RPMI8226 (cell line): ENCODE measurements at places on chromosomes 7 and 10.

- no peak for DNase-seq
Measured at GRCh38 chr10:117241541-117242462, 888 bp downstream of the SLC18A2 start.

GRCh38 chr7:48312151-48312550 lies 140.9 kb downstream of the ABCA13 start:
- DNase-seq: no peak

GRCh38 chr7:30642789-30643188 lies 39.5 kb downstream of the CRHR2 start:
- no peak for DNase-seq

DNA sequence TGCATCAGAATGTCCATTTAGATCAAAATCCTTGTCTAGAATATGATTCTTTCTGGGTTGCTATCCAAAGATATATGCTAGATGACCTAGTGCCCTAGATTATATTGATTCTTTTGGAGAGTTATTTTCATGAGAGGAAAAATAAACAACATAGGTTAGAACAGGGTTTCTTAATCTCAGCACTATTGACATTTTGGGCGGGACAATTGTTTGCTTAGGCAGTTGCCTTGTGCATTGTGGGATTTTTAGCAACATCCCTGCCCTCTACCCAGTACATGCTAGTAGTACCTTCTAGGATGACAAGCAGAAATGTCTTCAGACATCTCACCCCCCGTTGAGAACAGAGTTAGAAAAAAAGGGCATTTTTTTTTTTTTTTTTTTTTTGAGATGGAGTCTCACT lies 25.1 kb upstream of the LAMB1 start:
- DNase-seq: no peak

DNA sequence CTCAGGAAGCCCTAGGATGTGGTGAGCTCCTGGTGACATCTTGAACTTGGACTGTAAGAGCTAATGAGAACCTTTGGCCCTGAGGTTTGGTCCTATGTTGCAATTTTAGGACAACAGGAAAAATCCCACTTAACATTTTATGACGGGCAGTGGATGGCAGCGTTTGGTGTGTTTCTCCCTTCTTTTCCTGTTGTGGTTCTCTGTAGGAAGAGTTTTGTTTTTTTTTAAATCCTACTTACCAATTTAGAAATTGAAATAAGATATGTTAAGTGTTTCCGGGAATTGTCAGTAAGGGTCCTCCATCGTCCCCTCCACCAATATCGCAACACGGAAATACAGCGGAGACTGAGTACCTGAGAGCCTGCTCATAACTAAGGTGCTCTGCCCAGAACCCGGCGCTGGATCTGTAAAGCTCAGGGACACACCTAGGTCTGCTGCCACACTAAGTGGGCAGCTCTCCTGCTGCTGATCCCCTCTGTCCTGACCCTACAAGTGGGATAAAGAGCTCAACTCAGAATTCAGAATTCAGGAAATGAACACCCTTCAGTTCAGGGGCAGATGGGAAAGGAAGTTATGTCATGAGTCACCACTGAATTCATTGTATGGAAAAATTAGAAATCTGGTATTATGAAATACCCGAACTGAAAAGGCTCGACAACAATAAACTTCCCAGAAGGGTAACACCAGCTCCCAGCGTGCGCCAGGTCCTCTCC lies 9.1 kb upstream of the PROSER2 start:
- no peak for DNase-seq

GRCh38 chr10:69481811-69482524 lies 30.7 kb downstream of the TSPAN15 start:
- no peak for DNase-seq

GRCh38 chr10:12466704-12467305 lies 117.5 kb downstream of the CAMK1D start:
- no peak for DNase-seq

DNA sequence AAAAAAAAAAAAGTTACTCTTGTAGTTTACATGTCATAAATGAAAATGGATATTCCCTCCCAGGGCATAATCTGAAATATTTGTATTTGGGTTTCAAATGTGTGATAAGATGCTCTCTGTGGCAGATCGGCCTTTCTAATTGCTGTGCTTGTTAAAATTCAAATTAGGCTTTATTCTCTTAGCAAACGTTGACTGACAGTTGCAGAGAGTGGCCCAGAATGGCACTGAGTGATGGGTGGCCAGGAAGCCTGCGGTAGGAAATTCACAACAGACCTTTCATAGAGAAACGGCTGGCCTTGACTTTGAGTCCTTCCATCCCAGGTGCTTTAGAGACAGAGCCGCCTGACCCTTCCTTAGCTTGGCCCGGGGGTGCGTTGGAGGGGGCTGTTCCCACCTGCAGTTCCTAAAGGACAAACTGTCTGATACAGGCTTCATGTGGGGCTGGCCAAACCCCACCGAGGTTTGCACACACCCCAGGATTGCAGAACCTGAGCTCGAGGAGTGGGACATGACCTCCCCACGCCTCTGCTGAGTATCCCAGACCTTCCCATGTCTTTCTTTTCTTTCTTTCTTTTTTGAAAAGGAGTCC lies 152.7 kb downstream of the CUX1 start:
- no peak for DNase-seq

DNA sequence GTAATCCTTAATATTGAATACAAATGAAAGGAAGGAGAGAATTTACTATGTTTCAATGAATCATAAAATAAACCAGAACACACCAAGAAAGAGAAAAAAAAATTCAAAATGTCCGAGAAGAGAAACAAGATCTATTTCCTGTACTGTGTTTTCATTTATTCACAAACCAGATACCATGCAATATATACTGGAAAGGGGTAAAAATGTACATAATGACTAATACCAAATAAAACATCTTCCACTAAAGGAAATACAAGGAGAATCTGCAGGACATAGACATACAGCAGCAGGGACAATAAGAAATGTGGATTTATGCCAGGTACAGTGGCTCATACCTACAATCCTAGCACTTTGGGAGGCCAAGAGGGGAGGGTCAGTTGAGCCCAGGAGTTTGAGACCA lies 24.3 kb upstream of the TMEM26 start:
- no peak for DNase-seq

- no peak for DNase-seq
Measured at GRCh38 chr7:79452032-79452494, 1.4 kb downstream of the MAGI2 start.

DNA sequence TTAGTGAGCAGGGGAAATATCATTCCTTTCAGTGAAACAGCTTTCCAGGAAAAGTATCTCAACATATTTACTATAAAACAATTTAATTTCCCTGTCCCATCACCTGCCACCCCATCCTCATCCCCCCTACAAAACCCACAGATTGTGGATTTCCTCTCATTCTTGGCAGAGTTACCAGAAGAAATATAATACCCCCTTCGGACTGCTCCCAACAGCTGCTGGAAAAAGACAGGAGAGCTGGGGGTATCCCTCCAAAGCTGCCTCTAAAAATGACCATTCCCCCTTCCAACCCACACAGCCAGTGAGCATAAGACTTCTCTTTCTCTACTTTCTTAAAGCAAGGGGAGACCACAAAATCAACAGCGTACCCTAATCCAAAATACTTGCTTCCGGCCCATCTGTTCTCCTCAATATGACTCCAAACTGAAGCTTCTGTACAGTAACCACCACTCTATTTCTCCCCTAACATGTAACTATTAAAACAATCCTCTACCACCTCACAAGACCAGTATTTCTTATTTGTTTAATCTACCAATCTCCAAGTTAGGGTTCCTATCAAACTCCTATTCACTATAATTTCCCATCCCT lies 7.8 kb downstream of the FBXW4 start:
- no peak for DNase-seq

DNA sequence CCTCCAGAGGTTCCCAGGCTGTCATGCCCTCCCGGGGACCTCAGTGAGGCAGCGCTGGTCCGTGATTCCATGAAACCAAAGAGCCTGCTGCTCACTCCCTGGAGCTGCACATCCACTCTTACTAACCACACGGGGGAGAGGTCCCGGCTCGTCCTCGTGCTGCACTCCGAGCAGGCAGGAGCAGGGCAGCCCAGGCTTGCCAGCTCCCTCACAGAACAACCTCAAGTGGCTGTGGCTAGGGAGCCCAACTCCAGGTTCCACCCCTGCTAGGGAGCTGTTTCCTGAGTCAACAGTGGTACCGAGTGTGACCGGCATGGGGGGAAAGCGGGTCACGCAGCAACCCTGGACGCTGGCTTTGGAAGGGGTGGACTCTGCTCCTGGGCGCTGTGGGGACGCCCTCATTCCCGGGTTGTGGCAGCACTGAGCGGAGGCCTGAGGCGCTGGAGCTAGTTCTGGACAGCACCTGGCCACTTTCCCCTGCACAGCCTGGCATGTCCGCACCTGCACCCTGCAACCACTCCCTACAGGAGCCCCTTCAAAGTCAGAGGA lies 27.9 kb upstream of the PPP2R2D start:
- no peak for DNase-seq

DNA sequence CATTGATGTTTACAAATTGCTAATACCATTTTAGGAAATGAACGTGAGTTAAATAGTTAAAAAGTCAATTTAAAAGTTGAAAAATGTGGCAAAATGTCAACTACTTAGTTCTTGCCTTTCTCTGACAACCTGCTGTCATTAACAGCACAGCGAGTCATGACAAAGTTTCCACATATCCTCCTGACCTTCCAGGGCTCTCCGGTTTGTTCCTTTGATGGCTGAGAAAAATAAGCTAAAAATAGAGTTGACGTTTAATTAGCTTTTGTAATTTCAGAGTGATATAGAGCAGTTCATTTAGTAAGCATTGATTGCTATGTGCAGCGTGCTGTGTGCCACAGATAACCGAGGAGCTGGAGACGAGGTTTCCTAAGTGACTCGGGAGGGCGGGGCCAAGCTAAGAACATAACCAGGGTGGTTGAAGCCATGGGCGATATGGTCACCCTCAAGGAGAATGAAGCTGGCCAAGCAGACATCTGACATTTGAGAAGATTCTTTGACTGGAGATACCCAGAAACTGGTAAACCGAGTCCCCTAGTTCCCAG lies 47.9 kb downstream of the OGDH start:
- no peak for DNase-seq

GRCh38 chr7:96188174-96188581 lies 133.7 kb downstream of the SLC25A13 start:
- DNase-seq: no peak

- DNase-seq: no peak
Measured at GRCh38 chr7:108079276-108079647, 50.9 kb downstream of the LAMB4 start.

- DNase-seq: no peak
Measured at GRCh38 chr10:28638392-28638791, 38.9 kb upstream of the BAMBI start.

DNA sequence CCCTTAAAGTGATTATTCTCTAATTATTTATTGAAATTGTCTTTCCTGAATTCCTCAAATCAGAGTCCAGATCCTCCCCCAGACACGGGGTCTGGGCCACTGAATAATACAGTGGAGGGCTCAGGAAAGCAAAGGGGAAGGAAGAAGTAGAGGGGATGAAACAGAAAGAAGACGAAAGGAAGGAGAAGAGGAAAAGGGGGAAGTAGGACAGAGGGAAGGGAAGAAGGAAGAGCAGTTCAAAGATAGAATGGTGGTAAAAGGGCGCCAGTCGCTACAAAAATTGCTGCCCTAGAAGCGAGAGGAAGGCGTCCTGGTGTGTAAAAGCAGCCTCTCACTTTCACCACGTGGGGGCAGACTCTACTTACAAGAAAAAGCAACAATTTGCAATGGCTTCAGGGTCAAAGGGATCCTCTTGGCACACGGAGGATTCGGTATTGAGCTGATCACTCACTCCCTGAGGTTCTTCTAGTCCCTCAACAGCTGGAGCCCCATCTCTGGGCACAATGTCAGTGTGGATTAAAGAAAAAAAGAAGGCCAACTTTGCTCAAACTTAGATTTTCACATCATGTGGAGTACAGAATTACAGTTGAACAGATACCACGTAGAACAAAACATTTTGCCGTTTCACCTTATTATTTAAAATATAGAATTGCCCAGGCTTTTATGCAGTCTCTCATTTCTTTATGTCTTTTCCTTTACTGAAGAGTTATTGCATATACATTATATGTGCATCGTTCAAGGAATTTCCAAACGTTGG lies 31.4 kb upstream of the NPVF start:
- DNase-seq: peak; percentile 75

DNA sequence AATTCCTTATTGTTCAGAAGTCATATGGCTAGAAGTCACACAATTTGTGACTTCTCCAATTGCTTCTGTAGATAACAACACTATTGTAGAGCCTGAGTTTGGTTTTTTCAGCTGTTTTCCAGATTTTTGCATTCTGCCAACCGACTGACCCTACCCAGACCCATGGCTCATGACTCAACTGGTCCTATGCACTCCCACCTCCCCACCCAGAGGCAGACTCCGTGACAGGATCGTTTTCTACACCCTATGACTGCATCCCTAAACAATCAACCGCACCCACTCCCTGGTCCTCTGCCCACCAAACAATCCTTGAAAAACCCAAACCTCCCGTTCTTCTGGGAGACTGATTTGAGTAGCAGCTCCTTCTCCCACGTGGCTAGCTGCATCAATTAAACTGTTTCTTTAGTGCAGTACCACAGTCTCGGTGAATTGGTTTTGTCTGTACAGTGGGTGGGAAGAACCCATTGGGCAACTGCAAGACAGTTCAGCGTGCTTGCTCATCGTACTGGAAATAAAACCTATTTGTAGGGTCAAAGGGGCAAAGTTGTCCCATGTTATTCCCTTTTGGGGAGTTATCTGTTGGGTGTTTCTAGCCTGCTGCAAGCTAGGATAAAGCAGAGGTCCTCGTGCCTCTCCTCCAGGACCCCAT lies 150.3 kb upstream of the FAM20C start:
- no peak for DNase-seq
